ENCODE measurements at places on chromosomes 6 and 20. TPM values are rescaled to one million over a fixed set of nuclear protein-coding genes. Genes with fewer than 3 reads are reported as not detected.
A peak's percentile ranks its signal among the peaks of the same experiment; 100 is the strongest.

- no peak overlapping the region for H3K27ac ChIP-seq
- no peaks in the 10 kb centered on the region for H3K4me1 ChIP-seq
- no peak for DNase-seq
- no peaks in the 10 kb centered on the region for H3K36me3 ChIP-seq
- no peak overlapping the region for H3K4me3 ChIP-seq
Measured at GRCh38 chr20:20955892-20956291, 150.3 kb downstream of the LINC00237 start.

ULBP1 gene
- 2.5 TPM for total RNA-seq

DNA sequence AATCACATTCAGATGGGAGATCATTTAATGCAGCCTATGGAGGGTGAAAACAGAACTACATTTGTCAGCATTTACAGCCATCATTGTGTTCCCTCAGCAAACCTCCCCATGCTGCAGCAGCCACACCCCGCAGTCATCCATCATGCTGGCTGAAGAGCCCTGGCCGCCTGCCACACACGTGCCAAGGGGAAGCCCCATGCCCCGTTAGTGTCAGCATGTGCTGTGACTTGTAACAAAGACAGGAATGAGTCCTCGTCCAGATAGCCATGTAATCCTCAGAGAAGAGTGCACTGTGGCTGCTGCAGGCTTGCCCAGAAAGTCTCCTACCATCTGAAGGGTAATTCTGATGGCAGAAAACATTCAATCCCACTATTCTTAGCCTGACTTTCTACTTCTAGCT lies 1097.8 kb downstream of the KIF16B start:
- no peaks in the 10 kb centered on the region for H3K36me3 ChIP-seq
- H3K4me1 ChIP-seq: no peaks in the 10 kb centered on the region
- no peak overlapping the region for H3K27ac ChIP-seq
- no peak overlapping the region for H3K4me3 ChIP-seq

DEFB124 gene
- total RNA-seq: not detected

- peaks cover 54% of the 10 kb centered on the region for H3K27me3 ChIP-seq
- DNase-seq: no peak
- no peak overlapping the region for H3K4me3 ChIP-seq
- H3K27ac ChIP-seq: no peak overlapping the region
- H3K4me1 ChIP-seq: no peaks in the 10 kb centered on the region
- H3K36me3 ChIP-seq: no peaks in the 10 kb centered on the region
Measured at GRCh38 chr20:48207505-48207904, 422.2 kb upstream of the SULF2 start.

GRCh38 chr6:16466800-16467553 lies 228.6 kb downstream of the GMPR start:
- H3K4me1 ChIP-seq: peaks cover 10% of the 10 kb centered on the region
- no peaks in the 10 kb centered on the region for H3K27me3 ChIP-seq
- H3K4me3 ChIP-seq: no peak overlapping the region
- H3K27ac ChIP-seq: no peak overlapping the region
- no peak for DNase-seq
- peaks cover 3% of the 10 kb centered on the region for H3K36me3 ChIP-seq

HLA-G gene
- 0.45 TPM for total RNA-seq

TMC2 gene
- total RNA-seq: not detected

GRCh38 chr6:134521116-134521501 lies 203.2 kb upstream of the SGK1 start:
- no peaks in the 10 kb centered on the region for H3K27me3 ChIP-seq
- H3K4me1 ChIP-seq: peaks cover 10% of the 10 kb centered on the region
- DNase-seq: no peak
- H3K27ac ChIP-seq: no peak overlapping the region
- H3K4me3 ChIP-seq: no peak overlapping the region

DNA sequence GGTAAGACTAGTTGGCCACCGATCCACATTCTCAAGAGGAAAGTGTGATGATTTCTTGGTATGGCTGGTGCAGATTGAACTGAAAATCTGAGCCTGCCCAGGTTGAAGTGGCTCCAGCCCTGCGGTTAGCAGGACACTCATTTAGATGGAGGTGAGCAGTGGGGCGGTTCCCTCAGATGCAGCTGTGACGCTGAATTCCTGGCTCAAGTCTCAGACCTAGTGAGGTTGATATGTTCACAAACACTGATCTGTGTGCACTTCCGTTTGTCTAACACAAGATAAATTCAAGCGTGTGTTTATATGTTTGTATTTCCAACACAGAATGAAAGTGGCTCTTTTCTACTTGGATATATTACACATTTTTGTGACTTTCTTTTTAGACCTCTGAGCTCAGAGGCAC lies 83.4 kb upstream of the FRMD1 start:
- H3K27ac ChIP-seq: no peak overlapping the region
- H3K36me3 ChIP-seq: no peaks in the 10 kb centered on the region
- H3K27me3 ChIP-seq: peaks cover 25% of the 10 kb centered on the region

- H3K27me3 ChIP-seq: no peaks in the 10 kb centered on the region
- H3K27ac ChIP-seq: no peak overlapping the region
- H3K4me3 ChIP-seq: no peak overlapping the region
- H3K4me1 ChIP-seq: no peaks in the 10 kb centered on the region
- no peak for DNase-seq
Measured at GRCh38 chr6:150579611-150580010, 20.1 kb upstream of the PLEKHG1 start.

DNA sequence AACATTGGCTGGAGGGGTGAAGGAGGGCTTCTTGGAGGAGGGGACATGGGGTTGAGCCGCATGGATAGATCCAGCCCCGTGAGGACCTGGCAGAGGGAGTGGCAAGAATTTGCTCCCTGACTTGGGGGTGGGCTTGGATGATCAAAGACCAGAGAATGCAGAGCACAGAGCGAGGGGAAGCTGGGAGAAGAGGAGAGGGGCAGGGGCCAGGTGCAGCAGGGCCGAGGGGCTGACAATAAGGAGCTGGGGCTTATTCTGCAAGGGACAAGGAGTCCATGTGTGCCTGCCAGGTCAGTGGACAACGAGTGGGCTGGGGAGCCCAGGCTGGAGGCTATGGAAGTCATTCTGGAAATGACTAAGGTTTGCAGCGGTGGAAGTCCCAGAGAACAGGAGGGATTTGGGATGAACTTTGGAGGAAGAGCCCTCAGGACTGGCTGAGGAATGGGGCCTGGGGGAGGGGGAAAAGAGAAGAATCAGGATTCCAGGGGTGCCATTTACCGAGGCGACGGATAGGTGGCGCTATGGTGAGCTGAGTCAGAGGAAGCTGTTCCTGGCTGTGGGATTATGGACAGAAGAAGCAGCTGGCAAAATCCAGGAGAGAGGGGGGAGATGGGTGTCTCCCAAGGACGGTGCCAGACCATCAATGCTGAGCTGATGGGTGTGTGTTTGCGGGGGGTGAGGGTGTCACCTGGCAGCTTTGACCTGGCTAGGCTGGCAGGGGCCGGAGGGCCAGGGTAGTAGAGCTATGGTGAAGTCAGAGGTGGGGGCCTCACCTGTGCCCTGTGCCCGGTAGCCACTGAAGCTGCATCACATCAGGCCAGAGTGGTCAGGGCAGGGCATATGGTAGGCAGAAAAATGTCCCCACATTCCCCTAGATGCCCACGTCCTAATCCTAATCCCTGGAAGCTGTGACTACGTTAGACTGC lies 7.8 kb downstream of the KCNG1 start:
- peak; percentile 84 for DNase-seq
- H3K4me3 ChIP-seq: no peak overlapping the region
- no peak overlapping the region for H3K27ac ChIP-seq
- H3K27me3 ChIP-seq: peaks cover 26% of the 10 kb centered on the region

- no peak for DNase-seq
- H3K36me3 ChIP-seq: no peaks in the 10 kb centered on the region
- no peak overlapping the region for H3K4me3 ChIP-seq
- no peaks in the 10 kb centered on the region for H3K4me1 ChIP-seq
- no peak overlapping the region for H3K27ac ChIP-seq
Measured at GRCh38 chr6:88268508-88268907, 102.4 kb upstream of the CNR1 start.

- DNase-seq: no peak
- H3K36me3 ChIP-seq: no peaks in the 10 kb centered on the region
- no peaks in the 10 kb centered on the region for H3K4me1 ChIP-seq
- H3K27me3 ChIP-seq: no peaks in the 10 kb centered on the region
- H3K27ac ChIP-seq: no peak overlapping the region
Measured at GRCh38 chr20:16111172-16111832, 461.9 kb downstream of the KIF16B start.

GRCh38 chr6:151441390-151442166 lies 10.3 kb downstream of the RMND1 start:
- peaks cover 12% of the 10 kb centered on the region for H3K4me1 ChIP-seq
- H3K4me3 ChIP-seq: no peak overlapping the region
- H3K27ac ChIP-seq: no peak overlapping the region
- no peak for DNase-seq
- peaks cover 5% of the 10 kb centered on the region for H3K36me3 ChIP-seq
- no peaks in the 10 kb centered on the region for H3K27me3 ChIP-seq

SPAG4 gene
- total RNA-seq: 7.7 TPM

CALHM4 gene
- total RNA-seq: not detected

PRR18 gene
- total RNA-seq: not detected

DNA sequence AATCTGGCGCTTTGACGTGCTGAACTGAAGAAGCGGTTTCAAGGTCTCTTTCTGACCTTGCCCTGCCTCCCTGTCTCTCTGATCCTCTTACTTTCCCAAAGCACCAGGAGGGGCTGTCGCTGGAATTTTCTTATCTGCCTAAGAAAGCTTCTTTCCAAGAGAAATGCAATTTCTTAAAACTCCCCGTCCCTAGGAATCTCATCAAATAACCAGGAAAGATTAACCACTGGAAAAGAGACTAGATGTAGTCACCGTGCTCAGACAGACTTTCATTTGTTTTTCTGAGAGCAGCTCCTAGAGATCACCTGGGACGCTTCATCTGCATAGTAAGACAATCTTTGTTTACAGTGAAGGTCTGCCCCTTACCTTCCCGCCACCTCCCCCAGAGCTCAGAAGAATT lies 38.6 kb downstream of the PDYN start:
- no peaks in the 10 kb centered on the region for H3K36me3 ChIP-seq
- no peaks in the 10 kb centered on the region for H3K27me3 ChIP-seq
- H3K4me3 ChIP-seq: no peak overlapping the region
- H3K27ac ChIP-seq: no peak overlapping the region

DNA sequence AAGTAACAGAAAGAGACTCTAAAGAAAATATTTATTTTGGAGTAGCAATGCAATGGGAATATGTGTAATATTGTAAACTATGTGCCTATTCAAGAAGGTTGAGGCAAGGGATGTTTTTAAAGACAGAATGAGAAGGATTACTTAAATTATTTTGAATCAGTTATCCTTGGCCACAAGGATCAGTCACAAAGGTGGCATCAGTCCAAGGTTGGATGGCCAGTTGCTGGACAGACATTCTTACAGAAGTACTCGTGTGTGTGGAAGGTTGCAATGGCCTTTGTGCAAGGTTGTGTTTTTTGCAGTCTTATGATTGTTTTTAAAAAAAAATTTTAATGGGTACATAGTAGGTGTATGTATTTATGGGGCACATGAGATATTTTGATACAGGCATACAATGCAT lies 2.0 kb downstream of the QRSL1 start:
- peaks cover 21% of the 10 kb centered on the region for H3K36me3 ChIP-seq
- no peak for DNase-seq
- no peak overlapping the region for H3K27ac ChIP-seq
- H3K4me3 ChIP-seq: no peak overlapping the region

BACH2 gene
- total RNA-seq: 7.2 TPM

All from Calu3 (cell line).